ENCODE measurements at places on chromosomes 12 and 14.

DNA sequence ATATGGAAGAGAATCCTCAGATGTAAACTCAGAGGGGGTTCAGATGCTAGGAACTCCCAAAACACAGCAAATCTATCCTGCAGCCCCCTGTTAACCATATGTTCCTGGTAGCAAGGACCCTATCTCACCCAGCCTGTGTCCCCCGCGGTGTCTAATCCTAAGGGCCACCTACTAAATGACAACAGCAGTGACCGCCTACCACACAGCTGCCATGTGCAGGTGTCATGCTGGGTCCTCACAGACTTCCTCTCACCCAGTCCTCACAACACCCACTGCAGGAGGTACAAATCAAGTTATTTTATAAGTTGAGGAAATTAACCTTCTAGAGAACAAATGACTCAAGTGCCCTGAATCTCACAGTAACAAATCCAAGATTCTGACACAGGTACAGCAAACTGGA, 73.9 kb downstream of the ITPK1 start:
- no peak for DNase-seq

GRCh38 chr12:51942056-51942455, 9.4 kb upstream of the ACVR1B start:
- DNase-seq = no peak

GRCh38 chr12:63069860-63070617, 81.0 kb downstream of the AVPR1A start:
- no peak for DNase-seq

DNA sequence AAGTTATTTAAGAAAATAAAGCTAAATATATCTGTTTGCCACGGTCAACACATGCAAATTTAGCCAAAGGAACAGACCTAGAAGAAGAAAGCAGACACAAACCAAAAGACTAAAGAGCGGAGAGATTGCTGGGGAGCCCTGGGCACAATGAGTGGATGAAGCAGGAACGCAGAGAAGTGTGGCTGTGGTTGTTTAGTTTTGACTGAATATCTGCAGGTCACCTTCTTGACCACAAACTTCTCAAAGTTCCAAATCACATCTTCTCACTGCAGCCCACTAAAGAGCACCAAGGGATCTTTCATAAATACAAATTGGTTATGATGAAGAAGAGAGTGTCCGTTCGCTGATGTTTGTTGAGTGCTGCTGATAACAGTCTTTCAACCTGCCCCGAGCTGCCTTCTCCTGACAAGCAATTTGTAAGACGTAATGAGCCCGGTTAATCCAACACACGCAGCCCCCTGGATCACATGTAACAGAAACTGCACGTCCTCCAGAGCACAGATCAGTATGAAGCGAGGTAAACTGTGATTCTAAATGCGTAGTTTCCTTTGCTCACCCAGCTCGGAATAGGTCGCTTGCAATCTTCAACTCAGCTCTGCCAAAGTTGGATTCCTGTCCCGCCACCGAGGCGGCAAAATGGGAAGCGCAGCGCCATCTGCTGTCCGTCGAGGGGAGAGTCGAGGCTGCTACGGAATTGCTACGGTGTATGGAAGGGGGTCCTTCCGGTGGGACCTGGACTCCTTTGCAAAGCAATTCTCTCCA, 120.8 kb downstream of the GXYLT1 start:
- peak; percentile 81 for DNase-seq

DNA sequence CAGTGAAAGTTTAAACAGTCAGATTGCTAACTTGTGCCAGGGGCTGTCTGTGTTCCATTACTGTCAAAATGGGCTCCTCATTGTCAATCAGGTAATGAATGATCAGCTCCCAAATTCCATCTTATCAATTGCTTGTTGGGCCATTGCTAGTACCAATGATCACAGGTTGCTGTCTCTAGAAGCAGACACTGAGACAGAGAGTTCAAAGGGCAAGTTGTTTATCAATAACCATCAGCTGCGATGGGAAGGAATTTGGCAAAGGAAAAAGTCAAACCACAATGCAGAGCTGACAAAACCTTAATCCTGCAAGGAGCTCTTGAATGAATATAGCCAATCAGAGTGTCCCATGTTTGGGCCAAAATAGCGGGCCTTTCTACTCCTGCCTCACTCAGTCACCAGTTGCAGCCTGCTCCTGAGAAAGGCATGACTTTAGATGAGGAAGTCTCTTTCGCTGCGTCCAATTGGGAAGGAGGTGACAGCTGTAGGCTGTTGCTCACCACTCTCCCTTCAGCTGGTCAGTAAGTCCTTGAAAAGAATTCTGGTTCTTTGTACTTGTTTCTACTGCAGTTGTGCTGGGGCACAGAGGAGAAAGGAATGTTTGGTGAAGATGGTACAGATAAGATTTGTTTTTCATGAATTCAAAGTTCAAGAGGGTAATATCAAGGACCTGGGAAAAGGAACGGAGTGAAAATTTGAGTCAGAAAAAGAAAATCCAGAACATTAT, 179.2 kb upstream of the PDE3A start:
- DNase-seq = no peak

GRCh38 chr14:51938821-51939220, 50.5 kb upstream of the RTRAF start:
- DNase-seq = no peak

DNA sequence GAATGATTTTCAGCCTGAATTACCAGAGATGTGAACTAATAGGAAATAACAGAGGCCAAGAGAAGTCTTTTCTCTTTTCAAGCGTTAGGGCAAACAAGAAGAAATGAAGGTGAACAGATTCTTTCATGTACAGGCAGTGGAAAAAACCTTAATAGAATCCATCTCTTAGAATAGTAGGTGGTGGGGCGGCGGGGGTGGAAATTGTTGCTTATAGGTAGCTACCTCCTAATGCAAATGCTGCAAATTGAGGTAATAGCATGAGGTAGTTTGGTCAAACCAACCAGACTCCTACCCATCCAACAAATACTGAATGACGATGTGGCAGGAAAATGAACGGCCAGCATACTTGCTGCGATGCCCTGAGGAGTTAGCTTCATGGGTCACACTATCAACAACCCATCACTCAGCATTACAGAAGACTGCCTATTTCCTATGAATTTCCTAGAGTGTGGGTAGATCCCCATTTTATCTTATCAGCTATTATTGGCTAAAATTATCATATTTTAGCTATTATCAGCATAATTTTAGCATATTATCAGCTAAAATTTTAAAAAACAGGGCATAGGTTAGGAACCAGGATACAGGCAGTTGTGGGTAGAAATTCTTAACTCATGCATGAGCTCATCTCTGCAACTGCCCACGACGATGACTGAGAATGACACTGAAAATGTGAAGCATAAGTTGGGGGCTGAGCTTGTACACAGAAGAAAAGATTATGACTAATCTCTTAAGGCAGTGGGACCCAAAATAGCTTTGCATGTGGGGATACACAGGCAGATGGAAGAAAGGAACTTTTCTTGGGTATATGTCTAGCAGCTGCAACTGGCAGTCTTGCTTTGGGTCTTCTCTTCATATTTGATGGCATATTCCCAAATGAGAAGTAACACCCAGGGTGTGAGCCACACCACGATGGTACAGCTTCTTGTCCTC, 68.7 kb downstream of the NIN start:
- no peak for DNase-seq

DNA sequence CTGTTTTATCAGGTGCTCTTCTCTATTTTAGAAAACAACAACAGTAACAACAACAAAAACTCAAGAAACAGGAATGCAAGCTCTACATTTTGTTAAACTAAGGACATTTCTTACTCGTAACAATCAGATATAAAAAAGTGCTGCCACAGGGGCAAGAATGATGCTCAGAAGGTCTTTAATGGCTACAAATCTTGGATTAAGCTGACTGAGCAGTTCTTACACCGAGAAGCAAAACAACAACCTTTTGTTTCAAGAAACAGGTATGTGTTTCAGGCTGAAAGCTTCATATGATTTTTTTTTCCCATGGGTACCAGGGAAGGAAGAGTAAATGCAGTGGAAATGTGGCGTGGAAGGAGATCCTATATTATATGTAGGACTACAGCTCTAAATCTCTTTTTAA, 786.8 kb upstream of the FBXO33 start:
- DNase-seq = no peak

GRCh38 chr12:132386926-132387497, 57.6 kb upstream of the GALNT9 start:
- no peak for DNase-seq

DNA sequence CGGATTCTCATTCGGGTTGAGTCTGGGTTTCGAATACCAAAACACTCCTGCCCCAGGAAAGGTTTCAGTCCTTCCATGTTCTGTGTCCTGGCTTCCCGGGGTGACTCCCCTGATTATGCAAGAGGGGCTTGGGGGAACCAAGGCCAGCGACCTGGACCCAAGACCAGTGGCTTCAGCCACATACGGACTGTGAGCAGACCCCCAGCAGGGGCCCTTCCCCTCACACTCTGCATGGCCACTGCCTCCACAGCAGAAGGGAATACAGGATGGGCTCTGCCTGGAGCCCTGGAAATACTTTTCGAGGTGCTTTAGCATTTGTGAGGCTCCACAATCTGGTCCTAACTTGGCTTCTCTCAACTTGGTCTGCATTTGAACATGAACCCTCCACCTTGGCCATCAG, 19.1 kb downstream of the HDAC7 start:
- DNase-seq = no peak
